ENCODE measurements at places on chromosomes 11 and 22. TPM values are rescaled to one million over a fixed set of nuclear protein-coding genes. Genes with fewer than 3 reads are reported as not detected.

FAM180B gene
- not detected for total RNA-seq

ARVCF gene
- total RNA-seq: 119 TPM

LYVE1 gene
- total RNA-seq: not detected

VPS51 gene
- 105 TPM for total RNA-seq

SCGB1C1 gene
- not detected for total RNA-seq

CHRNA10 gene
- total RNA-seq: 0.91 TPM

LGALS1 gene
- 50.7 TPM for total RNA-seq

OR4A16 gene
- not detected for total RNA-seq

PRR33 gene
- not detected for total RNA-seq

PKP3 gene
- not detected for total RNA-seq

TMPRSS6 gene
- 0.12 TPM for total RNA-seq
